ENCODE measurements at places on chromosomes 5 and 9. TPM values are rescaled to one million over a fixed set of nuclear protein-coding genes. Genes with fewer than 3 reads are reported as not detected.

DNA sequence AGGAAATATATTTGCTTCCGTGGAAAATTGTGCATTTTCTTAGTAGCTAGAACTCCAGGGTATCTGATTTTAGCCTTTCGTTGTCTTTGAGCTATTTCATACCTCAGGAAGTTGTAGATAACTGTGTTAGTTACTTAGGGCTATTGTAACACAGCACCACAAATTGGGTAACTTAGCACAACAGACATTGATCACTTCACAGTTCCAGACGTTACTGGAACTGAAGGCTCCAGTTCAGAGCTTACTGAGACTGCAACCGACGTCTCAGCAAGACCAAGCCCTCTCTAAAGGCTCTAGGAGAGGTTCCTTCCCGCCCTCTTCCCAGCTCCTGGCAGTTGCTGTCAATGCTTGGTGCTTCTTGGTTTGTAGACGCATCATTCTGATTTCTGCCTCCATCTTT lies 17.7 kb upstream of the ANKRD33B start:
- no peak for DNase-seq

Gene WHRN
- 1.8 TPM for total RNA-seq

Gene PTGDS
- not detected for total RNA-seq

DNA sequence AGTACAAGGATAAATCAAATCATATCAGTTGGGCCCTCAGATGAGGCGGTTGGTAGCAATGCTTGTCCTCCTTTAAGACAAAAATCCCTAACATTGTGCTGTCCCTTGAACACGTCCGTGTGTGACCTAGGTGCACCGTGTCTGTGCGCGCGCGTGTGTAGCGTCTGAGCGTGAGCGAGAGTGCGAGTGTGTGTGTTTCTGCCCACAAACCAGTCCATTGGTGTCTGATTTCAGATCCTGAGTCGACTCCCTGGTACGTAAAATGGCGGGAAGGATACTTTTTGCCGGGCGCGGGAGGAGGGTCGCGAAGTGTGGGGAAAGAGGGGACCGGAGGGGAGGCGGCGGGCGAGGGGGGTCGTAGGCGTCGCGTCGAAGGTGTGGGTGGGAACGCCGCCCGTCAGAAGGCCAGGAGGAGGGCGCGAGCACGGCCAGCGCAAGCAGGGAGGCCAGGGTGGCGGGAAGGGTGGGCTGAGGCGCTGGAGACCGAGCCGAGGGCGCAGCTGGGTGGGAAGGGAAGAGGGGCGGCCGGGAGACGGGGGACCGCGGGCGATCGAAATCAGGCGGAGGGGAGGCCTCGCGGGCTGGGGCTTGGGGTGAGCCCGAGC lies 8.9 kb downstream of the OTP start:
- DNase-seq: no peak

DNA sequence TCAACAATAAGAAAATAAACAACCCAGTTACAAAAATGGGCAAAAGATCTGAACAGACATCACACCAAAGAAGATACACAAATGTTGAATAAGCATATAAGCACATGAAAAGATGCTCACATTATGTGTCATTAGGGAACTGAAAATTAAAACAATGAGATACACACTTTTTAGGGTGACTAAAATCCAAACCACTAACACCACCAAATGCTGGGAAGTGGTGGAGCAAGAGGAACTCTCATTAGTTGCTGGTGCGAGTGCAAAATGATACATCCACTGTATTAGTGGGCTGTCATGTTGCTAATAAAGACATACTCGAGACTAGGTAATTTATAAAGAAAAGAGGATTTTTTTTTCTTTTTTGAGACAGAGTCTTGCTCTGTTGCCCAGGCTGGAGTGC lies 329.1 kb downstream of the TMEM38B start:
- no peak for DNase-seq

DNA sequence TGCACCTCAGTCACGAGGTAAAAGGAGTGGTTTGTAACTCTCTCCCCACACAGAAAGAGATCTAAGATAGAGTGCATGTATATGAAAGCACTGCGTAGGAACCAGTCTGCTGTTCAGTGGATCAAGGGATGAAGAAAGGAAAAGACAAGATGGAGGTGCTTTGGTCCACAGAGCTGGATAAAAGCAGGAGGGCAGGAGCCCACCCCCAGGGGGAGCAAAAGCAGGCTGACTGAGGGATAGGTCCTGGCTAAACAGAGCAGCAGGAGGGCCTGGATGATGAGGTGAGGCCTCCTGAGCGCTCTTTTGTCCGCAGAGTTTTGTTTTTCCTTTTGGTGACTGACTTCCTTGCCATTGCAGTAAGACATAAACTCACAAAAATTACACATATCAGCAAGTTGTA lies 293.5 kb upstream of the C9orf72 start:
- no peak for DNase-seq

DNA sequence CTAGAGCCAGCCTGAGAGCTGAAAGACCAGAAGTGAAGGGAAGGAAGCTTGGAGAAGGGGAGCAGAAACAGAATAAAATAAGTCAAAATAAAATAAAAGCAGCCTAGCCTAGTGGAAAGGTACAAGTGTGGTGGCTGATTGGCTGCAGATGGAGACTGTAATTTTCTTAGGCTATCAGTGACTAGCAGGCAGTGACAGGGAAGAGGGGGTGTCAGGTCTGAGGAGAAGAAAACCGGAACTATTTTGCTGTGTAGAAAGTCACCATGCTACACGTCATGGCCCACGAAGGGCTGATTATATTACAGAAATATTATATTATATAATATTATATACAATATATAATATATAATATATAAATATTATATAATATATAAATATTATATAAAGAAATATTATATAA lies 98.1 kb upstream of the TAF11L2 start:
- DNase-seq: no peak

DNA sequence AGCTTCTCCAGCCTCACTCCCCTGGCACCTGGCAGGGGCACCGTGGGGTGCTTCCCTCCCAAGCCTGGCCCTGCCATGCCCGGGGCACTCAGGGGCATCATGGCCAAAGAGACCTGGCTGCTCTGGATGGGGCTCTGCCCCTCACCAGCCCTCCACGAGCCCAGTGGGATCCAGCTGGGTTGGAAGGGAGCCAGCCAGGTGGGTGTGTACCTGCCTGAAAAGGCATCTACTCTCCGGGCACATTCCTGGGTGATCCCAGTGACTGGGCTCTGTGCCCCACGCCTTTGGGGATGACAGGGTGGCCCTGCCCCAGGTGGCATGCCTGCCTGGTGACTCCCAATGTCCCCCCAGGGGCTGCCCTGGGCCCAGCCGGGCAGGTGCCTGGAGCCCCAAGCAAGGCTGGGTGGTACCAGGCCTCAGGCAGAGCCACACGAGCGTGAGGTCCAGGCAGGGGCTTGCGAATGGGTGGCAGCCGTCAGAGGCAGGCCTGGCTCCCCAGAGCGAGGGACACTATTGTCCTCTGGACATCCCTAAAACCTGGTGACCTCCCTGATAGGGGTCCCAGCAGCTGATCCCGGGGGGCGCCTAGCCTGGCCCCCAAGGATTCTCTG lies 777 bp downstream of the GPSM1 start:
- DNase-seq: no peak

DNA sequence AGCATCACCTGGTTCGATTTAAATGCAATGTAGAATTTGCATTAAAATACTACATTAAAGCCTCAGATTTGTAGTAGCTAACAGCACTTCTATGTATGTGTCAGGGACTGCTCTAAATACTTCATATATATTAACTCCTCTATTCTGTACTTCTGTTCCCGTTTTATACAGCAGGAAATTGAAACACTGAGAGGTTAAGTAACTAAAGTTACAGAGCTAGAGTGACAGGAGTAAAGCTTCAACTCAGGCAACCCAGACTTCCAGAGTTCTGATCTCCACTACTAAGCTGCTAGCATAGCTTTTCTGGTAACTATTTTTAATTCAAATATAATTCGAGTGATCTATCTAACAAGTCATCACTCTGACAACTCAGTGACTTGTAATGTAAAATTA lies 619 bp upstream of the APC start:
- peak; percentile 18 for DNase-seq

GRCh38 chr5:61735531-61735930 lies 403.5 kb downstream of the ZSWIM6 start:
- DNase-seq: no peak

Gene SPATA31E1
- not detected for total RNA-seq

DNA sequence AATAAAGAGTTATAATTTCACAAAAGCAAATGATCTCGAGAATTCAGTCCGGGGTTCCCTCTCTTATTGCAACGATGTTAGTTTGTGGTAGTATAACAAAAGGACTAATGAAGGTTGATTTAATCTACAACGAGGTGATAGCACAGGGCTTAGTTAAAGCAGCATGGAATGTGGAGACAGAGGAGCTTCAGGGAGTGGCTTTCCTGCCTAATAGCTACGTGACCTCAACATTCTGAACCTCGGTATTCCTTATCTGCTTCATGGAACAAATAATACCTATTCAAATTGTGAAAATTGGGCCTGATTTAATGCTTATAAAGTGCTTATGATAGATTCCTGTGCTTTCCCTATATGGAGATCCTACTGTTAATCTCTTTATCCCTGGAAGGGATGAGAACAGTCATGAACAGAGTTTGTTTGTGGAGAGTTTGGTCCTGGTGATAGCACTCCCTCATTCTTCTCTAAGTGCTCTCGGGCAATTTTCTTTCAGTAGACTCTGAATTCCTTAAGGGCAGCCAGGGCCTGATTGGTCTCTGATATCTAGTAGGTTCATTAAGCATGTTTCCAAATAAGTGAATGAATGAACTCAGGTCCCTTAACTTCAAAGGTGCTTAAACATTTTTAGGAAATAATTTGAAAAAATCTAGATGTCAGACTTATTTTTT lies 104.1 kb upstream of the TUT7 start:
- no peak for DNase-seq

GRCh38 chr5:586751-587285 lies 25.3 kb upstream of the CEP72 start:
- DNase-seq: no peak

GRCh38 chr9:133263557-133263956 lies 11.4 kb downstream of the ABO start:
- DNase-seq: no peak

- no peak for DNase-seq
Measured at GRCh38 chr5:111385051-111385450, 127.3 kb downstream of the STARD4 start.

DNA sequence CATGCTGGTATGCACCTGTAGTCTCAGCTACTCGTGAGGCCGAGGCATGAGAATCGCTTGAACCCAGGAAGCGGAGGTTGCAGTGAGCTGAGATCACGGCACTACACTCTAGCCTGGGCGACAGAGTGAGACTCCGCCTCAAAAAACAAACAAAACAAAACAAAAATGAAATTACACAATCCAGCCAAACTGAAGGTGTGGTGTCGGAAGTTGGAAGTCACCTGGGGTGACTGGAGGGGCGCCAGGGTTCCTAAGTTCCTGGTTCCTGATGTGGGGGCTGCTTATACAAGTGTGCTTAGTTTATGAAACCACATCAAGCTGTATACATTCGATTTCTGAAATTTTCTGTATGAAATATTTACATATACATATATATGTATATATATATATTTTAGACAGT lies 3.7 kb upstream of the DOLPP1 start:
- DNase-seq: no peak

- no peak for DNase-seq
Measured at GRCh38 chr9:122397749-122398148, 26.9 kb downstream of the PTGS1 start.

DNA sequence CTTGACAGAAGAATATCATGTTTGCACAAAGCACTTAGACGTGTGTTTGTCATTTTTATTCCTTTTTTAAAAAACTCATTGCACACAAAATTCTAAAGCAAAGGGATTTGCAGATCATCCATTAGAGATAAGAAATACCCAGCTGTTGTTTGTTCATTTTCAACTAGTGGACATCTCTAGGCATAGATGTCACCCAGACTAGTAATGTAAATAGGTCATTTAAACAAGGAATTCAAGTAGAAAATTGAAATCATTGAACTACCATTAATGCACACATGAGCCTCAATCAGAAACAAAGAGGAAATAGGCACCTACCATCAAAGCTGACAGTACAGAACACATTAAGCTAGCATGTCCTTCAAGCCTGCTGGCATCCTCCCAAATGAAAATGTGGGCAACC lies 107.3 kb downstream of the OR2K2 start:
- DNase-seq: peak; percentile 10

GRCh38 chr5:120199559-120199958 lies 264.5 kb upstream of the PRR16 start:
- DNase-seq: no peak

- DNase-seq: no peak
Measured at GRCh38 chr5:87183896-87184295, 83.8 kb upstream of the RASA1 start.

GRCh38 chr9:81686614-81687520 lies 2.5 kb downstream of the TLE1 start:
- peak; percentile 86 for DNase-seq

DNA sequence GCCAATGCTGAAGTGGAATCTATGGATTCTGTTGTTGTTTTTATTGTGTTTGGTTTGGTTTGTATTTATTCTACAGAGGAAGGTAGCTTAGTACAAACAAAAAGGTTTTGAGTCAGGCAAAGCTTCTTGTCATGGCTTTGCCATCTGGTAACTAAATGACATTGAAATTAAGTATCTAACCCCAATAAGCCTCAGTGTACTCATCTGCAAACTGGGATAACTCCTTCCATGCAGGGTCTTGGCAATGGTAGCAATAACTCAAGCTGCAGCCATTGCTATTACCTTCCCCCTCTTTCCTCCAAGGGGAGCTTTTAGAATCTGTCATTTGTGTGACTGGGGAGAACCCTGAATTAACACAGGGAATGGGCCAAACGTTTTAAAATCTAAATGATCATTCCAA lies 79.7 kb downstream of the PLAC8L1 start:
- no peak for DNase-seq

Gene ITGA2
- total RNA-seq: 30.1 TPM

DNA sequence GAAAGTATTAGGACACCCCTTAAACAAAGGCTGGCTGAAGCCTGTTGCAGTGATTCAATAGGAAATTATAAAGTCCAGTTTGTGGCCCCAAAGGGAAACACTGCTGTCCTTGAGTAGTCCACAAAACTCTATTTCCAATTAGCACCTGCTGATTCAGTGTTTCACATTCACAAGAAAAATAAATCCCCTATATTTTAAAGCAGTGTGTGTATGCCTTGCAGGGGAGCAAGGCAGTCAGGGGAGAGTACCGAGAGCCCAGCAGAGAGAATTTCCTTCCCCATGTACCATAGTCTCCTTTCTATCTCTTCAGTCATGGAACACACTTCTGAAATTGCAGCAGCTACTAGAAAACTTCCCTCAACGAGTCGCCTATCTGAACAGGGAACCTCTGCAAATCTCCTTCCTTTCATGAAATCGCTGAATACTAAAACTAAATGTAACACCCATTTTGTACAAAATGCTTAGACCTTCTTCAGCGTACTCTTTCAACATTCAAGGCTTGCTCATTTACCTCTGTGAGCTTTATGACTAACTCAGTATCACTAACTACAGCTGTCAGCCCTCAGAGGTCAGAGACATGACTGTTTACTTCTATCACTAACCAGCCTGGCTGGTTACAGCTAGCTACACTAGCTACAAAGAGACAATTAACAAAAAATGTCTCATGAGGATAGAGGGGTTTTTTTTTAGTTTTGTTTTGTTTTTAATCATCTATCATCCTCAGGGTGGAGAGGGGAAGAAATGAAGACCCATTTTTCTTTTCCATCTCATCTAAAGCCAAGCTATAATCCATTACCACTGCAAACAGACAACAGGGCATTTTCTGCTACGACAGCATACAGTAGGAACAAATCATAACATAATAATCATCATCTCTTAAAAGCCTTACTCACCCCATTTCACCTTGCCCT lies 188.7 kb downstream of the EBF1 start:
- no peak for DNase-seq

- DNase-seq: no peak
Measured at GRCh38 chr5:158320178-158320674, 461.3 kb upstream of the CLINT1 start.

GRCh38 chr9:20361656-20362570 lies 260.4 kb downstream of the MLLT3 start:
- no peak for DNase-seq
